ENCODE measurements at places on chromosomes 16 and 17.

- DNase-seq: peak; percentile 57
Observed at GRCh38 chr16:964356-965035, 6.3 kb downstream of the LMF1 start.

DNA sequence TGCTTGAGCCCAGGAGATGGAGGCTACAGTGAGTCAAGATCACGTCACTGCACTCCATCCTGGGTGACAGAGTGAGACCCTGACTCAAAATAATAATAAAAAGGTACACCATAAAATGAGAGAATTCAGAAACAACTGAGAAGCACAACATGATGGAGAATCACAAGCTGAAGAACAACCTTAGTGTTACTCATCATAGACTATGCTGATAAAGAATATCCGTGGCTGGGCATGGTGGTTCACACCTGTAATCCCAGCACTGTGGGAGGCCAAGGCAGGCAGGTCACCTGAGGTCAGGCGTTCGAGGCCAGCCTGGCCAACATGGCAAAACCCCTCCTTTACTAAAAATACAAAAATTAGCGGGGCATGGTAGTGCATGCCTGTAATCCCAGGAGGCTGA, 16.0 kb downstream of the CREBBP start:
- no peak for DNase-seq

GRCh38 chr17:75277664-75278071, 6.6 kb upstream of the MIF4GD start:
- no peak for DNase-seq

DNA sequence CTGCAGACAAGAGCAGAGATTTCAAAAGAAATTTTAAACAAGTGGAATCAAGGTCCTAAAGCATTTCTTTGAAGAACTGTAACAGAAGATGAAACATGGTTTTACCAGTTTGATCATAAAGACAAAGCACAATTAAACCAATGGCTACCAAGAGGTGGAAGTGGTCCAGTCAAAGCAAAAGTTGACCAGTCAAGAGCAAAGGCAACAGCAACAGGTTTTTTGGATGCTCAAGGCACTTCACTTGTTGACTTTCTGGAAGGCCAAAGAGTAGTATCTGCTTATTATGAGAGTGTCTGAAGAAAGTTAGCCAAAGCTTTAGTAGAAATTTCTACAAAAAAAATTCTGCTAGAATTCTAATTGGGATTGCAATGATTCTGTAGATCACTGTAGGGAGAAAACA, 5.3 kb downstream of the DDX52 start:
- no peak for DNase-seq

- peak; percentile 50 for DNase-seq
Observed at GRCh38 chr16:69123910-69124309, 8.5 kb downstream of the CHTF8 start.

GRCh38 chr16:84459941-84460405, 44.5 kb downstream of the MEAK7 start:
- no peak for DNase-seq

DNA sequence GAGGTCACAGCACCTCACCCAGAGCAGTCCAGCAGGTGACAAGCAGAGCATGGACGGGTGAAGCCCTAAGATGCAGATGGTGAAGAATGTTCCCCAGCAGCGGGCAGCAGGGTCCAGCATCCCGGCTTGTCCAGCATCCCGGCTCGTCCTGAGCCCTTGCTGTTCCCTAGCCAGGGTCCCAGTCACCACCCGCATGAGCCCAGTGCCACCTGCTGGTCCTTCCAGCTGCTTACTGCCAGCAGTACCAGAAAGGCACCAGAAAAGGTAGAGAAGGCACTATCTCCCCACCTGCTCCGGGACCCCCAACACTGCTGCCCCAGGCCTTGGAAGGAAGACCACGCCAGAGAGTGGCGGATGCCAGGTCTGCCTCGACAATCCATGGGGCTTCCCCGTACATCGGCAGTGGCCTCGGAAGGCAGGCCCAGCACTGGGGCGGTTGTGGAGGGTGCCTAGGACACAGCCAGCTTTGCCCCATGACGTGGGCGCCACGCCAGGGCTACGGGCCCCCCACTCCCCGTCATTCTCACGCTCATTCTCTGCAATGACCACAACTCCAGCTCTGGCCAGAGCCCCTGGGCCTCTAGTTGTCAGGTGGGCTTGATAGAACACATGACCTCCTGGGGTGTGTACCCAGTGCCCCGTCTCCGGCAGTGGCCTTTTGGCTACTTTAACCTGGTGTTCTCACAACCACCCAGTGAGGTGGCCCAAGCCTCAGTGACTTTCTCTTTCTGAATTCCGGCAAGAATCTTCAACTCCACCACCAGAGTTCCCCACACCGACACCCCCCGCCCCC, 1.4 kb downstream of the CENPX start:
- DNase-seq: no peak

GRCh38 chr16:81071805-81072204, 5.2 kb downstream of the C16orf46 start:
- DNase-seq: no peak

DNA sequence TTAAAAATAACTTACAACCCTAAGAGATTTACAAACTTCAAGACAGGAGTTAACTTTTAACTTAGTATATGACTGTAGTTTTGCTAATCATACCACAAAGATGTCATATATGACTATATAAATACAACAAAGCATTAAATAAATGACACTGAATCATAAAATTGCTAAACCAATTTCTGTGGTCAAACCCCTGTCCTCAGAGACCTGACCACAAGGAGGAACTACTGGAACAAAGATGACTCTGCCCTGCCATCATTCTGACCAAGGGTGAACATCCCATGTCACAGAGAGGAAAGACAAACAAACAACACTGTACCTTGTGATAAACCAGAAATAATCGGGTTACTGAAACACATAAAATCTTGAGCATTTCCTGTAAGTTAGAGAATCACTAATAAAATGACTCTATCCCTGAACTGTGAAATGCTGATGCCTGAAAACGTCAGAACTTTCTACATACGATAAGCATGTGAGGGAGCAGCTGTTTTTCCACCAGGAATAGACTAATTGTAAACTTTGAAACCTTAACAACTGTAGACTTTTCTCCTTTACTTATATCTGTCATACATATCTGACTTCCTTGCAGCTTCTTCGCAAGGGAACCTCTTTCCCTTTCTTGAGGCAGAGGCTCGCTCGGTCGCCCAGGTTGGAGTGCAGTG, 47.9 kb downstream of the WDR59 start:
- DNase-seq: no peak

DNA sequence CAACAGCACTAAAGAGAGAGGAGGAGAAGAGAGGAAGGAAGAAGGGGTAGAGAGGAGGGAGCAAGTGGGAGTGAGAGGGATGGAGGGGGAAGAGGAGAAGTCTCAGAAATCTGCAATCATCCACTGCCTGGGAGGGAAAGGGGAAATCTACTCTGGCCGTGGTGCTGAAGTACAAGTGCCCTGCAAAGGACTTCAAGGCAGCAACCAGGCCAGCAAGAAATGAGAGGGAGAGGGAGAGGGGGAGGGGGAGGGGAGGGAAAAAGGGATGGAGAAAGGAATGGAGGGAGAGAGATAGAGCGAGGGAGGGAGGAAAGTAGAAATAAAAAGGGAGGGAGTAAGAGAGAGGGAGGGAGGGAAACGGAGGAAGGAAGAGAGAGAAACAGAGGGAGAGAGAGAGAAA, 130.8 kb upstream of the EEF2KMT start:
- no peak for DNase-seq

- no peak for DNase-seq
Observed at GRCh38 chr17:55308613-55309391, 44.0 kb downstream of the HLF start.

- DNase-seq: no peak
Observed at GRCh38 chr17:45246861-45247428, 14.9 kb downstream of the SPATA32 start.

GRCh38 chr17:52648995-52649394, 490.5 kb upstream of the CA10 start:
- DNase-seq: no peak

DNA sequence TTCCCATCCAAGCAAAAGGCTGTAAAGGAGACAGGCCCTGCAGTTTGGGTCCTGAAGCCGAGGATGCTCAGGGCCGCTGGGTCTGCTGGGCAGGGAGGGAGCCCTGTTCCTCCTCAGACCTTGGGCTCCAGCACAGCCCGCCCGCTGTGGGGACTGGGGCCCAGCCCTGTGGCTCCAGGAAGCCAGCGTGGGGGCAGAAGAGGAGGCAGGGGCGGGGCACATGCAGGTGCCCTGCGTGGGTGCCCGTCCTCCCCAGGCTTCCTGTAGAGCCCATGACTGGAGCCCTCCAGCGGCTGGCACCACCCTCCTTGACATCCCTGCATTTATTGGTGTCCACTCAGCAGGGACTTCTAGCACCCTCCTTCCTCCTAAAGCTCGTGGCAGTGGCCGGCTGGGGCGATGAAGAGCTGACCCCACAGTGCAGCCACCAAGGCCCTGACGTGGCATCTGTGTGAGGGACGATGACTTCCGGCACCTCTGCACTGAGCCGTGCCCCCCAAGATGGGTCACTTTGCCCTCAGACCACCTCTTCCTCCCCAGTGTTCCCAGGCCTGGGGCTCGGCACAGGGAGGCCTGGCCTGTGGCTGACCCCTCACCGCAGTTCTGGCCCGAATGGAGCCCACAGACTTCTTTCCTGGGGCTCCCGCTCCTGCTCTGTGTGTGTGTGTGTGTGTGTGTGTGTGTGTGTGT, 9.9 kb downstream of the PRSS27 start:
- no peak for DNase-seq

- DNase-seq: no peak
Observed at GRCh38 chr16:16158741-16159374, 64.4 kb downstream of the ABCC6 start.

DNA sequence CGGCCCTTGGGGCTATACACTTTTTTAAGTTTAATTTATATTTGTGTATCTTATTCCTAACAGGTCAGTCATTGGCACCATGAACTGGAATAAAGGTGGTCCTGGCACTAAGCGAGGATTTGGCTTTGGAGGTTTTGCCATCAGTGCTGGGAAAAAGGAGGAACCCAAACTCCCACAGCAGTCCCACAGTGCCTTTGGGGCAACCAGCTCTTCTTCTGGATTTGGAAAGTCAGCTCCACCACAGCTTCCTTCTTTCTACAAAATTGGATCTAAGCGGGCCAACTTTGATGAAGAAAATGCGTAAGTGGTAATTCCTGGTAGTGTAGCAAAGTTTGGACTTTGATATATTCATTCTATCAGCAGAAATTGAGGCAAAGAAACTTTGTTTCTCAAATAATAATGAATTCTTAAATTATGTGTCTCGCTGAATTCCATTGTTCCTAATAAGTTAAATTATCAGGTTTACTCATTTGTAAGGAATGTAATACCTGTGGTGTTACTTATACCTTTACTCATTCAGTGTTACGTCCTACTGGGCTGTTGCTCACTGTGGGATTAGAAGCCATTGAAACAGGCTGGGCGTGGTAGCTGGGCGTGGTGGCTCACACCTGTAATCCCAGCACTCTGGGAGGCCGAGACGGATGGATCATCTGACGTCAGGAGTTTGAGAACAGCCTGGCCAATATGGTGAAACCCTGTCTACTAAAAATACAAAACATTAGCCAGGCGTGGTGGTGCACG, 13.2 kb downstream of the DDX42 start:
- DNase-seq: no peak

DNA sequence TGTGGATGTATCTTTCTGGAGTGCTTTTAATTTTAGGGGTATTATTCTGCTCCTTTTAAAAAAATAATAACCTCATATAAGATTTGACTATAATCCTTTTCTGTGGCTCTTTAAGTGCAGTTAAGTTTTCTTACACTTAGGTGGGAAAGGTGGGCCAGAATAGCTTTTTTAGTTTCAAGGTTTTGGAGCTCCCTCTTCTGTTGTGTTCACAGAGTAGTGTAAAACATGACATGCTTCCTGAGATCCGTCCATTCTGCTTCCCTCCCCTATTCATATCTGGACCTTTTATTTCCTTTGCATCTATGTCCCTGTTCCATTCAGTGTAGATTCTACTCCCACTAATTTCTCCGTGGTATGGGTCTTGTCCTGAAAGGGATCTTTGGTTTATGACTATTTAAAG, 12.8 kb downstream of the LRRC36 start:
- no peak for DNase-seq

GRCh38 chr16:49632086-49632794, 223.7 kb downstream of the ZNF423 start:
- no peak for DNase-seq

DNA sequence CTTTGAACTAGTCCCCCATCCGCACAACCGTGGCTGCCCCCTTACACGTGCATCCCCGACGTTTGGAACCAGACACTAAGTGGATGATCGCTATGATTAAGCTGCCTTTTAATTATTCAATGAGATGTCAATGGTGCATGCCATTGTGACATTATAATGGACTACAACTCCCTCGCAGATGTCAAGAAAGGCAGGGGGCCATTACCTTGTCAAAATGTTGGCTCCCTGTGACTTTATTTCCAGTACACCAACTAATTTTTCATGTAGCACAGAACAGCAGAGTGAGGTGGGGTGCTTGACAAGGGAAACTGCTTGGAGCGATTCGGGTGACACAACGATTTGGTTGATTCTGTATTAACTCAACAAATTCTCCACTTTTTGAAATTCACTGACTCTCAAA, 26.5 kb downstream of the ASIC2 start:
- DNase-seq: no peak

- no peak for DNase-seq
Observed at GRCh38 chr17:43857957-43858600, 11.1 kb downstream of the CD300LG start.

DNA sequence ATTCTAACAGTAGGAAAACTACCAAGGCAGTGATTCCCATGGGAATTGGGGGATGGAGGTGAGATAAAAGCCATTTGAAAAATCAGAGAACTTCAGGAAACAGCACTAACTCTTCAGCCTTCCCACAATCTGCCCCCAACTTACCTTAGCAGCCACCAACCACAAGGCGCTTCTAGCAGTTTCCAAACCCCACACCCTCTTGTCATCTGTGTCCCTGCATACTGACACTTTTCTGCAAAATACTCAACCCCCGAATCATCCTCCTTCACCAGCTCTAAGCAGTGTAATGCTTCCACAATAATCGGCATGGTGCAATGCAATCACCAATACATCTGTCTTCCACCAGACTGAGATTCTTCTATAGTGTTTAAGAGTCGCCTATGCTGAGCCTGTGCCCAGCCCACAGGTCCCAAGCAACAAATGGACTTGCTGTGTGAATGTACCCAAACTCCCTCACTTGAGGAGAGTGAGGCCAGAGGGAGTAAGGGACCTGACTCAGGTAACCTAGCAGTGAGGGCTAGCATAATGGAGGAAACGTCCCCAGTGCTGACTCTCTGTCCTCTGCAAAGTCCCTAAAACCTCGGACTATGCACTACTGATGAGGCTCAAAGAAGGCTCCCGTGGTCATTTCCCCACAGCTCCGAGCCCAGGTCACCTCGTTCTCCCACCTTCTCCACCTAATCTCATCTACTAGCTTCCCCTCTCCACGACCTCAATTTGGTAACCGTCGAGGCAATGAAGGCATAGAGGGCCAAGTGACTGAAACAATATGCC, 943 bp downstream of the DYNC1LI2 start:
- DNase-seq: no peak

GRCh38 chr16:82621781-82622180, 5.0 kb upstream of the CDH13 start:
- DNase-seq: no peak

DNA sequence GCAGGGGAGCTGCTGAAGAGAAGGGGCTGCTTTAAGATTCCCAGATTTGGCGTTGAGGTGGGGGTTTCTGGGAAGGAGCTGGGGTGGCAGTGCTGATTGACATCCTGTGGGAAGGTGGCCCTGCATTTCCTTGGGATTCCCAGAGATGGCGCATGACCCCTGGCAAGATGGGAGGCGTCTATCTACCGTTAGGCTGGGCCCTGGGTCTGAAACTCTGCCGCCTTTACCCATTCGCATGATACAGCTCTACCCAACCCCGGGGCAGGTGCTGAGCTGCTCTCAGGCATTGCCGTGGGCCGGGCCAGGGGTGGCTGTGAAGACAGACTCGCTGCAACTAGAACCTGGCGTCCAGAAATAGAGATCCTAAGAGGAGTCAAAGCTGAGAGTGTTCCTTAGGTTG, 9.9 kb upstream of the MVD start:
- DNase-seq: no peak
